ENCODE measurements at places on chromosomes 12 and 14. TPM values are rescaled to one million over a fixed set of nuclear protein-coding genes. Genes with fewer than 3 reads are reported as not detected.

DNA sequence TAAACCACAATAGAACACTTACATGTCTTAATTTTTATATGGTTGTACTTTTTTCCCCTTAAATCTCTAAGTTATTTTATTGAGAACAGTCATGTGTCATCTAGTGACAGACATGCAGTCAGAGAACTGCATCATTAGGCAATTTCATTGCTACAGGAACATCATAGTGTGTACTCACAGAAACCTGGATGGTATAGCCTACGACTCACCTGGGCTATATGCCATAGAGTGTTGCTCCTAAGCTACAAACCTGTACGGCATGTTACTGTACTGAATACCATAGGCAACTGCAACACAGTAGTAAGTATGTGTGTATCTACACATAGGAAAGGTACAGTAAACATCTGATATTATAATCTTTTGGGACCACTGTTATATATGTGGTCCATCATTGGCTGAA lies 557.6 kb downstream of the PRKD1 start:
- no peak for DNase-seq

DNA sequence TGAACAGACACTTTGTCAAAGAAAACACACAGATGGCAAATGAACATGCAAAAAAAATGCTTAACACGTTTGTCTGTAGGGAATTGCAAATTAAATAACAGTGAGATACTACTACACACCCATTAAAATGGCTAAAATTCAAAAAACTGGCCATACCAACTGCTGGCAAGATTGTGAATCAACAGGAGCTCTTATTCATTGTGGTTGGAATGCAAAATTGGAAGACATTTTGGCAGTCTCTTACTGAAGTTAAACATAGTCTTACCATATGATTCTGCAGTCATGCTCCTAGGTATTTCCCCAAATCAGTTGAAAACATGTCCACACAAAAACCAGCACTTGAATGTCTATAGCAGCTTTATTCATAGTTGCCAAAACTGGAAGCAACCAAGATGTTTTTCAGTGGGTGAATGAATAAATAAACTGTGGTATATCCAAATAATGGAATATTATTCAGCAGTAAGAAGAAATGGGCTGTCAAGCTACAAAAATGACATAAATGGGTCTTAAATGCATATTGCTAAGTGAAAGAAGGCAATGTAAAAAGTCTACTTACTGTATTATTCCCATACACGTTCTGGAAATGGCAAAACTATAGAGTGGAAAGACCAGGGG lies 91.4 kb downstream of the PLEKHA5 start:
- no peak for DNase-seq

- peak; percentile 88 for DNase-seq
These were observed 190.8 kb upstream of the PRMT8 start for GRCh38 chr12:3299929-3300832.

GRCh38 chr12:91023326-91024004 lies 18.7 kb upstream of the EPYC start:
- DNase-seq, result no peak

DNA sequence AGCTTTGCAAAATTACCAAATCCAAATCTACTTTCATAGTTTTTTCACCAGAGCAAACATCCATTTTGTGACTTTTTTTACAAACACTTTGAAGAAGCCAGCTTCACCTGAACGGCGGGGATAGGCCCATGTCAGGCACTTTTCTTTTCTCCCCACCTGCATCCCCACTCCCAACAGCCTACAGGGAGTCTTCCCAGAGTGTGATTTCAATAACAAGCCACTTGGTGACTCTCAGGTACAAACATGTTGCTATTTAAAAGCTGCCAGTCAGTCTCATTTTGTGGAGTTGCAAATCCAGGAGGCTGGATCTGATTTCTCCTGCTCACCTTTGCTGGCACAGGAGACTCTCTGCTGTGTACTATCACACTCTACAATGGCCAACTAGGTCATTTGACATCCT lies 285.5 kb downstream of the KCNH5 start:
- DNase-seq, result no peak

- no peak for DNase-seq
These were observed 12.9 kb downstream of the HECTD1 start for GRCh38 chr14:31194661-31195060.

DNA sequence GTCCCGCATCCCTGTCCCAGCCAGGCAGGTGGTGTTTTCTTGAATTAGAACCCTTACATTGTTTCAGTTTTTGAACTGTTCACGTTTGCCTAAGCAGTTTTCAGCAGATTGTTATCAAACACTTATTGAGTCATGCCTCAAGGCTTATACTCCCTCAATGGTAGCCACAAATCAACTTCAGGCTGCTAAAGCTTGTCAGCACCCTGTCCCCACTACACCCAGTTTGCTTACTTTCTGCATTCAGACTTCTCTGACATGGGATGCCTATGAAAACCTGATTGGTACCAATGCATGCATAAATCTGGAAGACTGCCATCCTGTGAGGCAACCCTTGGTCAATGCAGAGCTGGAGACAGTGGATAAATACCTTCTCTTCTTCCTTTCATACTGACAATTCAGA lies 225.4 kb downstream of the BTG1 start:
- no peak for DNase-seq

GRCh38 chr12:85923767-85924331 lies 49.8 kb downstream of the NTS start:
- no peak for DNase-seq

- DNase-seq, result no peak
These were observed 149.9 kb upstream of the RASSF8 start for GRCh38 chr12:25808604-25809003.

The ACOT6 gene
- not detected for total RNA-seq

The MNAT1 gene
- total RNA-seq, result 24.9 TPM

The TAS2R20 gene
- total RNA-seq, result 1.1 TPM

Data from type B pancreatic cell (in vitro differentiated cells).